ENCODE measurements at places on chromosomes 5 and 9. TPM values are rescaled to one million over a fixed set of nuclear protein-coding genes. Genes with fewer than 3 reads are reported as not detected.

NUTM2G gene
- not detected for total RNA-seq

DBH gene
- total RNA-seq: not detected

MTAP gene
- total RNA-seq: 21.5 TPM

IFNA4 gene
- not detected for total RNA-seq

POLR3G gene
- total RNA-seq: 0.53 TPM

PPIC gene
- total RNA-seq: 118 TPM

ITGA2 gene
- 2.3 TPM for total RNA-seq

ABO gene
- total RNA-seq: 0.04 TPM

F12 gene
- 3.4 TPM for total RNA-seq

DNA sequence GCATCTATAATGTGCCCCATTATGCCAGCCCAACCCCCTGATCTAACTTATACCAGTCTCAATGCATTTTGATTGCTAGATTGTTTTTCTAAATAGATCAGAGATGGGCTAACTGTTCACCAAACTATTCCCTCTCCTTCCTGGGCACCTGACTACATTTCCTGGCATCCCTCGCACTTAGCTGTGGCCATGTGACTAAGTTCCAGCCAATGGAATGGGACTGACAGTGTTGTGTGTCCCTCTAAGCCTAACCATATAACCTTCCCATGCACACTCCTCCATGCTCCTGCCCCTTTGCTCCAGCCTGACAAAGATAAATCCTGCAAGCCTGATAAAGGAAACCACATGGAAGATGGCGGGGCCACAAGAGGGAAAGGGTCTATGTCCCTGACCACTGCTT is 12.3 kb upstream of the IFNK start:
- H3K4me3 ChIP-seq: no peak overlapping the region
- no peaks in the 10 kb centered on the region for H3K36me3 ChIP-seq
- H3K27ac ChIP-seq: no peak overlapping the region
- H3K4me1 ChIP-seq: no peaks in the 10 kb centered on the region
- no peaks in the 10 kb centered on the region for H3K27me3 ChIP-seq
- no peak for DNase-seq

DNA sequence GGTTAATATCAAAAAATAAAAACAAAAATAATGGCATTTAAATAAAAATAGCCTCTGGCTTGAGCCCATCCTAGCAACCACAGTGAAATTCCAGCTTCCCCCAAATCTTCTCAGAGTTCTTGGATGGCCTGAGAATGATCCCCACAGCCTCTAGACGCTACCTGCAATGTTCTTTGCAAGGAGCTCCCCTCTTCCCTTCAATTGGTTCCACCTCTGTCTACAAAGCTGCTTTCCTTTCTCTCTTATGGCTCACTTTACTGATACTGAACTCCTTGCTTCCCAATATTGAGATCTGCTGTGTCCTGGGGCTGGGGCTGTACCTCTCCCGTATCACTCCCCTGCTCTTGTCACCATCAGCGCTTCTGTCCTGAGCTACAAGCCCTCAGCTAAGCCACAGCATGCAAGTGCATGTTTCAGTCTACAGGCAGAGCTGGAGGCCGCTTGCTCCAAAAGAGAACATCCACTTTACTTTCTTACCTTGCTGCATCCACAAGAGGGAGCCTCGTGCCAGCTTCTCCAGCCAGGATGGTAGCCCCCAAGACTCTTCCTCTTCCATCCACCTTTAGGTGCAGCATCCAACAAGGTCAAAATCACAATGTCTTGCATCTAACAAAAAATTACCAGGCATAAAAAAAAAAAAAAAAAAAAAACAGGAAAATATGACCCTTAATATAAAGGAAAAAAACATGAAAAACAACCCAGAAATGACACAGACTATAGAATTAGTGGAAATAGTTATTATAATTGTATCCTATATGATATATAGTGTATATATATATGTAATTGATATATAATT is 57.4 kb upstream of the PRSS3 start:
- H3K27ac ChIP-seq: no peak overlapping the region
- DNase-seq: peak; percentile 78
- no peaks in the 10 kb centered on the region for H3K36me3 ChIP-seq
- H3K27me3 ChIP-seq: no peaks in the 10 kb centered on the region
- H3K4me1 ChIP-seq: no peaks in the 10 kb centered on the region

DNA sequence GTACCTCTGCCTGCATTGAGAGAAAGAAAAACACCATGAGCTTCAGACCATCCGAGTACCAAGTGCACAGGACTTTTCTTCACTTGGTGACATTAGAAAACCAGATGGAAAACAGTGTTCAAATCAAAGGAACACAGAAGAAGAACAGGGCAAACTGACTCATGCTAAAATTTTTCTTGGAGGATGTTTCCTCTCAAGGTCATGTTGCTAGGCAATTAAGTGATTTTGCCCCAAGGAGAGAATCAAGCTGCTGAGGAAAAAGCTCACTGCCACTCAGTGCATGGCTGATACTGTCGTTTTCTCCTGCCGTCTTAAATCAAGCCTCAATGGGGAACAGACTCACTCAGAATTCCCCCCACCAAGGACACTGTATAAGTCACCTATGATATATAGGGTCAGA is 57.9 kb upstream of the SIMC1 start:
- no peak for DNase-seq
- no peaks in the 10 kb centered on the region for H3K27me3 ChIP-seq
- peaks cover 2% of the 10 kb centered on the region for H3K4me1 ChIP-seq
- no peak overlapping the region for H3K4me3 ChIP-seq

GRCh38 chr5:115424030-115424429 is 120.5 kb downstream of the FEM1C start:
- H3K4me3 ChIP-seq: no peak overlapping the region
- H3K27me3 ChIP-seq: no peaks in the 10 kb centered on the region
- DNase-seq: no peak
- peaks cover 12% of the 10 kb centered on the region for H3K4me1 ChIP-seq
- peak overlapping the region; percentile 57 for H3K27ac ChIP-seq
- no peaks in the 10 kb centered on the region for H3K36me3 ChIP-seq

- no peak overlapping the region for H3K27ac ChIP-seq
- H3K27me3 ChIP-seq: no peaks in the 10 kb centered on the region
- no peaks in the 10 kb centered on the region for H3K36me3 ChIP-seq
- H3K4me1 ChIP-seq: peaks cover 15% of the 10 kb centered on the region
- DNase-seq: no peak
Observed at GRCh38 chr9:105117234-105117633, 127.2 kb upstream of the SLC44A1 start.

- H3K4me3 ChIP-seq: no peak overlapping the region
- H3K36me3 ChIP-seq: no peaks in the 10 kb centered on the region
- H3K4me1 ChIP-seq: no peaks in the 10 kb centered on the region
- no peak for DNase-seq
- H3K27ac ChIP-seq: no peak overlapping the region
Observed at GRCh38 chr9:5429873-5430564, 7.7 kb downstream of the PLGRKT start.

DNA sequence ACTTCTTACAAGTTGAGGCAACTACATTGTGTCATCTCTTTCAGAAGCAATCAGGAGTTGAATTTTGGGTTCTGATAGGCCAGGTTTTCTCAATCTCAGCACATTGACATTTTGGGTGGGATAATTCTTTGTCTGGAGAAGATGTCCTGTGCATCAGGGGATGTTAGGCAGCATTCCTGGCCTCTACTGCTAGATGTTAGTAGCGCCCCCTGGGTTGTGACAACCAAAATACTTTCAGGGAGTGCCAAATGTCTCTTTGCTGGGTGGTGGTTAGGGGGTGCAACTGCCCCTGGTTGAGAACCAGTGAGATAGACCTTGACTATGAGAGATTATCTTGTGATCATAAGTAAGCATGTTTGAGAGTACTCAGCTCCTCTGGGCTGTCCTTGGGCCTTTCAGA is 164.3 kb upstream of the KLF9 start:
- no peak for DNase-seq
- H3K27ac ChIP-seq: no peak overlapping the region
- no peaks in the 10 kb centered on the region for H3K4me1 ChIP-seq
- H3K27me3 ChIP-seq: no peaks in the 10 kb centered on the region
- H3K36me3 ChIP-seq: no peaks in the 10 kb centered on the region

DNA sequence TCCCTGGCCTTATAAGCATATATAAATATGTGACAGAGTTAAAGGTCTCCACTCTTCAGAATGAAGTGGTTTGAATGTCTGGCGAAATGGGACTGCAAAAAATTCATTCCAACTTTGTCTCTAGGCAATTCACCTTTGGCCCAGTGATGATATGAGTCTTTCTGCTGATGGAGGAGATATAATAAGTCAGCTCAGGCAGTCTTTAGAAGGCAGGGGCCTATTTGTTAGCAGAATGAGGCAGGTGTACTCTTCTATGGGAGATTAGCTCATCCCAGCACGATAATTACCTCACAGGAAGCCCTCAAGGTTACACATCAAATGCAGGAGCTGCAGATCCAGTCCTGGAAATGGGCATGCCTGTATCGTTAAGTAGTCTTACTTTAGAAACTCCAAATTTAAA is 300.5 kb downstream of the NR2F1-AS1 start:
- peaks cover 48% of the 10 kb centered on the region for H3K27me3 ChIP-seq
- H3K4me1 ChIP-seq: no peaks in the 10 kb centered on the region
- no peak overlapping the region for H3K4me3 ChIP-seq
- no peak overlapping the region for H3K27ac ChIP-seq
- no peak for DNase-seq

DNA sequence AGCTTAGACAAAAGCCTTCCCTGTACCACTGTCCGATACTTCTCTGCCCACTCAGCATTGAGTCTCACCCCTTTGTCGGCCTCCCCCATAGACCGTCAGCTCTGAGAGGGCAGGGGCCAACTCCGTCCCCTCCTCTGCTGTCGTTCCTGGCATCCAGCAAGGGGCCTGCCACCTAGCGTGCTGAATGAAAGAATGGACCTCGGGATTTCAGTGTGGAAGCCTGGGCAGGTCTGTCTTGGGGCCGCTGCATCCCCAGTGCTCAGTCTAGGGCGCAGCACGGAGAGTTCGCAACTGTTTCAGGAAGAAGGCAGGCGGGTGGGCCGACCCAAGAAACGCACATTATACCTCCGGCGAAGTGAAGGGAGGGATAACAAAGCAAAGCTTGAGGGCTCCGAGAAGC is 1.5 kb upstream of the TOR1B start:
- DNase-seq: no peak
- H3K27ac ChIP-seq: no peak overlapping the region
- H3K27me3 ChIP-seq: no peaks in the 10 kb centered on the region
- H3K36me3 ChIP-seq: no peaks in the 10 kb centered on the region

- DNase-seq: no peak
- H3K27me3 ChIP-seq: no peaks in the 10 kb centered on the region
- H3K27ac ChIP-seq: no peak overlapping the region
- H3K4me1 ChIP-seq: no peaks in the 10 kb centered on the region
- no peak overlapping the region for H3K4me3 ChIP-seq
- H3K36me3 ChIP-seq: no peaks in the 10 kb centered on the region
Observed at GRCh38 chr5:67395790-67396418, 199.3 kb upstream of the CD180 start.

DNA sequence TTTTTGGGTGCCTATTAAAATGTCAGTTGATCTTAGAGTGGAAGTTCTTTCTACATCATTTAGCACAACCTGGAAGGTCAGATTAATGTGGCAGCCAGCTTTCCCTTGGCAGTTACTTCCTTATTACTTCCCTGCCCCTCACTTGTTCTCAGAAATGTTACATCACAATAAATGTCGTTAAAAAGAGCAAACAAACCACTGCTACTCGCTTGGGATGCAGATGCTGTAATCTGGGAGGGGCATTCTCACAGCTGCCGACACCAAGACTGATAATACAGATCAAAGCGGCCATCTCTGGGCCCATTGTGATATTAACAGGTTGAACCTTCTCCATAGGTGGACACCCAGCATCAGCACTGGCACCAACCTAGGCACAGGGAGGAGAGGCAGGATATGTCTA is 29.3 kb downstream of the PLAC8L1 start:
- DNase-seq: no peak
- H3K27ac ChIP-seq: no peak overlapping the region
- H3K27me3 ChIP-seq: no peaks in the 10 kb centered on the region
- no peak overlapping the region for H3K4me3 ChIP-seq
- no peaks in the 10 kb centered on the region for H3K36me3 ChIP-seq
- peaks cover 39% of the 10 kb centered on the region for H3K4me1 ChIP-seq

- H3K4me1 ChIP-seq: peaks cover 3% of the 10 kb centered on the region
- no peaks in the 10 kb centered on the region for H3K36me3 ChIP-seq
- DNase-seq: no peak
Observed at GRCh38 chr9:134965851-134966250, 48.1 kb upstream of the FCN1 start.

- H3K4me3 ChIP-seq: no peak overlapping the region
- no peaks in the 10 kb centered on the region for H3K36me3 ChIP-seq
- no peak for DNase-seq
- no peaks in the 10 kb centered on the region for H3K4me1 ChIP-seq
Observed at GRCh38 chr5:144950996-144951395, 780.3 kb downstream of the KCTD16 start.

GRCh38 chr5:1330847-1331831 is 13.8 kb downstream of the CLPTM1L start:
- H3K4me3 ChIP-seq: no peak overlapping the region
- H3K36me3 ChIP-seq: peaks cover 24% of the 10 kb centered on the region
- DNase-seq: no peak
- H3K27ac ChIP-seq: no peak overlapping the region

DNA sequence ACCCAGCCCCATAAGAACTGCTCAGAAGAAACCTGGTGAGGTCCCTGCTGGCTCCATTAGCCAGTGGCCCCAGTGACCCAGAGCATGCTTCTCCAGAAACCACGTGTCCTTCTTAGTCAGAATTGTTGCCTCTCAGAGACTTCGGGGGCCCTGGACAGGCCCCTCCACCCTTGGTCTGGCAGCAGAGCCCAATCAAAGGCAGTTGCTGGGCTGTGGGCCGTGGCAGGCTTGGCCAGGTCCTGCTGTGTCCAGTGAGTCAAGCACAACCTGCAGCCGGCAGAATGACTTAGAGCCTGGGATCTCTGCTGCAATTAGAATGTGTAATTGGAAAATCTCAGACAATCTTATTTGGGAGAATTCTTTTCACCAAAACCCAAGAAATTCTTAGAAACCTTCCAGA is 502.0 kb upstream of the KLF4 start:
- DNase-seq: no peak
- no peaks in the 10 kb centered on the region for H3K27me3 ChIP-seq
- H3K36me3 ChIP-seq: no peaks in the 10 kb centered on the region
- no peak overlapping the region for H3K27ac ChIP-seq

- DNase-seq: no peak
- H3K27ac ChIP-seq: no peak overlapping the region
- H3K36me3 ChIP-seq: no peaks in the 10 kb centered on the region
- peaks cover 72% of the 10 kb centered on the region for H3K27me3 ChIP-seq
- no peak overlapping the region for H3K4me3 ChIP-seq
Observed at GRCh38 chr5:135133181-135133580, 99.2 kb upstream of the PITX1 start.

DNA sequence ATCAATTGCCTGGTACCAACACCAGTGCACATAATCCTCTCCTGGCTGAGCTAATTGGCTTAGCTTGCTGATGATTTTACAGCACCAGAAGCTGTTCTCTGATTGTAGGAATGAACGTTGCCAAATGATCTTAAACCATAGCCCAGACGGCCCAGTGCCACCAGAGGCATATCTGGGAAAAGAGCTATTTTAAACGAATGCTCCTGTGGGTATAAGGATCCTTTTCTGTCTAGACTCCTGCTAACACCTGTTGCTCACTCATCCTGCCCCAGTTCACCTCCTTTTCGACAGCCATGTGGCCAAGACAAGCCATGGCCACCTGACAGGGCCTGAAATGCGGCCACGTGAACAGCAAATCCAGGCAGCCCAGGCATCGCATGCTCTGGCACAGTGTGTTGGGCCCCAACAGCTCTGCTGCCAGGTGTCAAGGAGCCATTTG is 289.9 kb upstream of the SLC30A5 start:
- H3K4me1 ChIP-seq: no peaks in the 10 kb centered on the region
- no peaks in the 10 kb centered on the region for H3K27me3 ChIP-seq
- H3K36me3 ChIP-seq: no peaks in the 10 kb centered on the region
- no peak for DNase-seq

Measured in cardiac muscle cell (in vitro differentiated cells and primary cell).